ENCODE measurements at places on chromosomes 12 and 14.

- no peak for DNase-seq
Measured at GRCh38 chr12:91627225-91627624, 444.6 kb upstream of the DCN start.

GRCh38 chr12:6830286-6830890, 2.2 kb downstream of the P3H3 start:
- no peak for DNase-seq

GRCh38 chr14:56810147-56810719, at the start of gene OTX2:
Gene OTX2, minus strand, starts transcription at chr14:56810479. Its CDS starts 5,023 bp downstream, at chr14:56805456.
- no peak for DNase-seq

DNA sequence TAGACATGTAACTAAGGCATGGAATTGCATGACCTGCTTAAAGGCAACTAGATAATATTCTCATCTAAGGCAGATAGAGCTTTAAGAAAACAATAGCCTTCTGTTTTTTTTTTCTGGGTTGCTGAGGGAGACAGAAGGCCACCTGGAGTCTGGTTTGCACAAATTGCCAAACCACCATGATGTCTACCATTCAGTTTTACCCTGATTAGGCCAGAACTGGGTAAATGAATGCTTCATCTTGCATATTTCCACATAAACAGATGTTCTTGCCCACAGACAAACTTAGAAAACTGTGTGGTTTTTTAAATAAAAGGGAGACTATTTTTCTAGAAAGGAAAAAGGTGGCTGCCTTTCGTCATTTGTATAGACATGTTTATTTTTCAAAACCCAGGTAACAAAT, 278.7 kb upstream of the PRICKLE1 start:
- no peak for DNase-seq

DNA sequence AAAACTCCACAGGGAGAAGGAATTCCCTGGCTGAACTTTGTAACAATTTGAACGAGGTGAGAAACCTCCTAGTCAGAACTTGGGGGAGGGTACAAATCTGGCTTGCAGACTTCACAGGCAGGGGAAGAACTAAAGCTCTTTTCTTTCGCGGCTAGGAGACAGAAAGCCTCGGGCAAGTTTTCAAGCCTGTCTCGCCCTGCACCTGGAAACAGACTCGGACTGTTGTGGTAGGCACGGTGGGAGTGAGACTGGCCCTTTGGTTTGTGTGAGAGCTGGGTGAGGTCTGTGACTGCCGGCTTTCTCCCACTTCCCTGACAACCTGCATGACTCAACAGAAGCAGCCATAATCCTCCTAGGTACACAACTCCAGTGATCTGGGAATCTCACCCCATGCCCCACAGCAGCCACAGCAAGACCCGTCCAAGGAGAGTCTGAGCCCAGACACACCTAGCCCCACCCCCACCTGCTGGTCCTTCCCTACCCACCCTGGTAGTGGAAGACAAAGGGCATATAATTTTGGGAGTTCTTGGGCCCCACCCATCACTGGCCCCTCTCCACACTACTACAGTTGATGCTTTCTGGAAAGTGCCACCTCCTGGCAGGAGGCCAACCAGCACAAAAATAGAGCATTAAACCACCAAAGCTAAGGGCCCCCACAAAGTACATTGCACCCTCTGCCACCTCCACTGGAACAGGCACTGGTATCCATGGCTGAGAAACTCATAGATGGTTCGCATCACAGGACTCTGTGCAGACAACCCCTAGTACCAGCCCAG, 102.7 kb upstream of the ST8SIA1 start:
- no peak for DNase-seq

DNA sequence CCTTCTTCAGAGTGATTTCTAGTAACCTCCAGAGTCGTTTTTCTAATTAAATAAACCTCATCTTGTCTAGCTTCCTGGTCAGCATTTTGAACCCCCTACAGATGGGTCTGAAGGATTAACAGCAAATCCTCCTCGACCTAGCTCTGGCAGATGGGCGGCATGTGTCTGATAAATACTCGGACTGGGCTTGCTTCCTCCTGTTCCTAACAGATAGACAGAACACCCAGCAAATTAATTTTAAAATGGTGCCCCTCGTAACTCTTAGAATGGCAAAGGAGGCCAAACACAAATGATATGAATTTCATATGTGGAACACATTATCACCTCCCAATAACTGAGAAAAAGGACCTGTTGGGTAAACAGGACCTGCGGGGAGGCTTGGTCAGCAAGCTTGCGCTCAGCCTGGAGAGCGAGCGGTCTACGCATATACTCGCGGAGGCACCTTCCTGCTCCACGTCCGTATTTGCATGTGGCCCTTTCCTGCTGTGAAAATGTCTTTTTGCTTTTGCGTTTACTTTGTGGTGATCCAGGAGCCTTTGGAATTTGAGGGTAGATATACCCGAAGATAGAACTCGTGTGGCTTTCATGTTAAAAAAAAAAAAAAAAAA, 79.6 kb downstream of the OTX2 start:
- no peak for DNase-seq

- no peak for DNase-seq
Measured at GRCh38 chr12:26704684-26705460, 128.1 kb downstream of the ITPR2 start.

DNA sequence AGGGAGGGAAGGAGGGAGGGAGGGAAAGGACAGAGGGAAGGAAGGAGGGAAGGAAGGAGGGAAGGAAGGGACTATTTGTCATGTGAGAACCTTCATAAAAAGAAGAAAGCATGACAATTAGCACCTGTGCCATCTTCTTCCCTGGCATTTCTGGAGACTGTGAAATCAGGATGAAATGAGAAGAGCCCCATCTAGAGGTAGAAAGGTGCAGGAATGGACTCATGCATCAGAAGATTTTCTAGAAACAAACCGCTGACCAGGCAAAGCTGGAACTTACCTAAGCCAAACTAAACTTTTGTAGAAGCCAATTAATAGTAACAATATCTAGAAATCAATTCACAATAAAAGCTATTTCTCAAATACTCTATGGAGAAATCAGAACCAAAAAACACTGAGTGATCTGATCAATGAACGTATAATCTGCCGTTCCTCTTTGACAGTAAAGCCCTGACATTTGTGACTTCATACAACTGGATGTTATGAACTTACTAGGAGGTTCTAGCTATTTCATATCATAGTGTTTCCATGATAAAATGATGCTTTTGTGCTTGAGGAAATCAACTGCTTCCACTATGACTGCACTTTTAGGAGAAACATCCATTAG, 24.4 kb upstream of the CRACR2A start:
- DNase-seq, result no peak

GRCh38 chr14:101055106-101055662, 151.7 kb upstream of the RTL1 start:
- DNase-seq, result no peak

GRCh38 chr12:110858848-110859247, 12.1 kb downstream of the CCDC63 start:
- DNase-seq, result no peak

GRCh38 chr14:60273956-60274355, 24.9 kb downstream of the PPM1A start:
- no peak for DNase-seq

DNA sequence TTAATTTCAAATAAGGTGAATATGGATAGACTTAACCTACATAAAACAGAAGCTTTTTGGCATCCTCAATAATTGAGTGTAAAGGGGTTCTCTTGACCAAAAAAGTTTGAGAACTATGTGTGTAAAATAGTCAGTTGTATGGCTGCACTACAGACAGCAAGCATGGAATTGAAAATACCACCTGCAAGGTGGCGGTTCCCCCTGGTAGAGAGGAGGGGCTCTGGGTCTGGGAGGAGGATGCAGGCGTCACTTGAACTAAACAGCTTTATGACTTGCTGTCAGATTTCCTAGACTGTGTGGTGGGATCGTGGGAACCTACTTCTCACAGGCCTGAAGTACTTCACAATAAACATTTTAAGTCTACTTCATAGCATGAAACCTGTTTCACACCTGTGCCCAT, 6.3 kb downstream of the EVL start:
- DNase-seq, result no peak

DNA sequence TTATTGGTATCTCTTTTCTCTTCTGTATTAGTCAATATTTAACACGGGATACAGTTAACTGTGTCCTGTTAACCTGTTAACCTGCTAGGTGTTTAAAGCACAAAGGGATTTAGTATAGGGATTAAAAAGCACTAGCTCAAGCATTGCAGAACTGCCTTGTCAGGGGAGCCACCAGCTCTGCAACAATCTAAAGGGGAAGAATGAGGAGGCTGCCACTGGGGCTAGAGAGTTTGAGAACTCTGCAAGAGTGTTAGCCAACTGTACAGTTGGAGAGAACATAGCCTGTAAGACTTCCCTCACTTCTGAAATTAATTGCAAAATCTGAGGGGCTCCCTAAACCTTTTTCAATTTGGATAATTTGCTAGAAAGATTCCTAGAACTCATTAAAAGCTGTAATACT, 6.5 kb upstream of the VRK1 start:
- DNase-seq, result no peak

GRCh38 chr14:100703386-100704220, 23.1 kb upstream of the DLK1 start:
- peak; percentile 23 for DNase-seq

DNA sequence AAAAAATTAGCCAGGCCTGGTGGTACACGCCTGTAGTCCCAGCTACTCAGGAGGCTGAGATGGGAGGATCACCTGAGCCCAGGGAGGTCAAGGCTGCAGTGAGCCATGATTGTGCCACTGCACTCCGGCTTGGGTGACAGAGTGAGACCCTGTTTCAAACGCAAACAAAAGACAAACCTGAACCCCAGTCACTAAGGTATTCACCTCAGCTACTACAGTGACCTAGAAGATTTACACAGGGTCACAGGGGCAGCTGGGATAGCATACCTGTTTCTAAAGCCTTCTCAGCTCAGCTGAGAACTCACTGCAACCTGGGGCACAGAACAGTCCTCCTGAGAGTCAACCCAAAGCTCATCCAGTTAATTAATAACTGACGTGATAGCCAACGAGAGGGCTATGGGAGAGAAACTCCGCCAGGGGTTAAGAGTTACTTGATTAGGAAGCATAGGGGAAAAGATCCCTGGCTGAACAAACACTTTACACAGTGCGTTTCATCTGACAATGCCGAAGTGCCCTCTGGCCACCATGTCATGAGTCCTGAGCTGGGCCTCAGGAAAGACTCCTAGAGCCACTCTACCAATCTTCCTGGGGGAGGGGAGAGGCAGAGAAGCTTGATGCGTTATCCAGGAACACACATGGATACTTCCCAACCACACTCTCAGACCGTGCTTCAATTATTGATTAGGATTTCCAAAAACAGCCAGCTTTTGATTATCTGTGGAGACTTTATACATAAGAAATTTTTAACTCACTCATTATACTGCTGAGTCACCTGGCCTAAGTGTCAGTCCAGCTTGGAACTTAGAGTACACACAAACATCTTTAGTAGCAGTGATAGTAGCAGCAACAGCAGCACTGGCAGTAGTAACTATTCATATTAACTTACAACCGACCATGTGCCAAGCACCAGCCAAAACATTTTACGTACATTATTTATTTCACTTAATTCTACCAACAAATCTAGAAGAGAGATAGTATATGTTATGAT, 48.2 kb downstream of the FOXN3 start:
- no peak for DNase-seq

DNA sequence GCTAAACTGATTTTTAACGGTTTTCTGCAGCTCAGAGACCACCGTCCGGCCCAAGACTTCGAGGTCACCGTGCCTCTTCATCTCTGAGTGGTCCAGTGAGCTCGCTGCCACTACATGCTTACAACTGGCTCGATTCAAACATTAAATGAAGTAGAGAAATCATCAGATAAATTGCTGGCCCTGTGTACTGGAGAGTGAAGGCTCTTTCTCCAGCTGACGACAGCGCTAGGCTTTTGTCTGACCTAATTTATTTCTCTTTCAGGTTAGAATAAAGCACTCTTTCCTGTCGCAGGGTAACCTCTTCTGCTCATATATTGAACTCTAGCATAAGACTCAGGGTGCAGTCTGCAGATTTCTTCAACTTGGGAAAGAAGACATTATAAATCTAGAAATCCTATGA, 6.4 kb downstream of the BCL11B start:
- DNase-seq, result no peak

GRCh38 chr12:109162551-109162950, 46.2 kb downstream of the ACACB start:
- DNase-seq, result no peak

DNA sequence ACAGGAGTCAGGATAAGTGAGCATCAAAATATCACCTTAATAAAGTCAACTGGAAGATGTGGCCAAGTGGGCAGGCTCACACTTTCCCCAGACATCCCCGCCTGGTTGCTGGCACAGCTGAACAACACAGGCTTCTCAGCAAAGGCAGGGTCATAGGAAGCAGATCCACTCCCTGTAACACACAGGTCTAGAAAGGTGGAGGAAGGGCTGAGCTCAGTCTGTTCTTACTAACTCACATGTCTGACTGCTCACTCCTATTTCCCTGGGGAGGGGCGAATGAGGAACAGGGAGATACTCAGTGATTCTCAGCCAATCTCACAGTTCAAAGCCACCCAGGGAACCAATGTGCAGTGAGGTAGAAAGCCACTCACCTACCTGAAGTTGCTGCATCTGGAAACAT, 45.0 kb upstream of the AMN1 start:
- no peak for DNase-seq

- no peak for DNase-seq
Measured at GRCh38 chr12:62261876-62262517, 1.8 kb downstream of the USP15 start.

- no peak for DNase-seq
Measured at GRCh38 chr12:111271674-111272418, 97.0 kb downstream of the PHETA1 start.

DNA sequence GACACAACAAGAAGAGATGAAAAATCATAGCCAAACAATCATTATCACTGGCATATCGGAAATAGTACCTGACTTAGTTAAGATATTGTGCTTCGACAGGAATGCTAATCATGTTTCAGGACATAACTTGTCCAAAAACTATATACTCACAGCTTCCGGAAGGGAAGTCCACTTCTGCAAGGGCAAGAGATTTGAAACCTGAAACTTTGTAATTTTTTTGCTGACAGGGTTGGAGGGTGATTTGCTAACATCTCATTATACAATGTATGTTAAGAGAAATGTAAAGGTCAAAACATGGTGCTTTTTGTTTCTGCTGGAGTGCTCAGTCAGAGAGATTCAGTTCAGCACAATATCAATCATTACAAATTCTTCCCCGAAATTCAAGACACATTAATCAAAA, 200.3 kb downstream of the CNTN1 start:
- DNase-seq, result no peak

GRCh38 chr12:95859344-95859816, 628 bp downstream of the SNRPF start:
- no peak for DNase-seq

- peak; percentile 67 for DNase-seq
Measured at GRCh38 chr14:94689218-94689984, 77.2 kb downstream of the SERPINA3 start.

GRCh38 chr14:103030741-103031565, 26.4 kb downstream of the CDC42BPB start:
- DNase-seq, result peak; percentile 31
